ENCODE measurements at places on chromosomes 1 and 21.

- DNase-seq, result no peak
Measured at GRCh38 chr1:28313702-28314546, 14.9 kb upstream of the MED18 start.

DNA sequence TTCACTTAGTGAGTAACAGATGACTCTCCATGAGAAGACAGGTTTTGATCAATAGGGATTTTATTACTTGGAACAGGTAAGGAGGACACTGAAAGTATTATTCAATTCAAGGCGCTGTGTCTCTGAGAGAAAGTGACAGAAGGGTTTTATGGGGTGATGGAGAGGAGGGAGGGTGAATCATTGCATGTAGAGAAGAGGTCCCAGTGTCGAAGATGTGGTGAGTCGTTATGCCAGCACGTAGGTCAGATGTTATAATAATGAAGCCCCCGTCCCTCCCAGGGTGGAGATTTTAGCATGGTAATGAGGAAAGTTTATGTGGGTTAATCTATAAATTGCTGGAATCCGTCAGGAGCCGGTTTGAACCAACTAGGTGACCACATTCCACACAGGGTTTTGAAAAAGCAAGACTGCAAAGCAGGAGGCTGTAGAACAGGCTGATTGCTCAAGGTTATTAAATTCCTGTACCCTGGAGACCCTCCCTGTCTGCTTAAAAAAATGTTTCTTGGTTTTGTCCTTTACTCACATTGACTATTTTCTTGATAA, 586.4 kb upstream of the TMPRSS15 start:
- no peak for DNase-seq

GRCh38 chr21:29786496-29787360, 153.1 kb downstream of the GRIK1 start:
- DNase-seq, result no peak

DNA sequence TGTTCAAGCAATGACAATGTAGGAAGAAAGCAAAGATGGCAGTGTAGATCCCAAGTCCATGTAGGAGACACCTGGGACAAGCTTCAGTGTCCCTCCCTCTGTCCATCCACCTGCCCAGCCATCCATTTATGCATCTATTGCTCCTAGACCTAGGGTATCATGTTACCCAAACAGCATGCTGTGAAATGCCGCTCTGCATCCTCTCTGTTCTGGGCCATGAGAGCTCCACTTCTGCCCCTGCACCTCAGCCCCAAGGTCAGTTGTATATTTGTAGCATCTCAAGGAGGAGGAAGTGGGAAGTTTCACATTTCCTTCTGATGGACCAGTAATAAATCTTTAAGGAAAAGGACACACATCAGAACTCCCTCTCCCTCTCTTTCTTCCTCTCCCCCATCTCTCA, 27.9 kb upstream of the TSPEAR start:
- no peak for DNase-seq

DNA sequence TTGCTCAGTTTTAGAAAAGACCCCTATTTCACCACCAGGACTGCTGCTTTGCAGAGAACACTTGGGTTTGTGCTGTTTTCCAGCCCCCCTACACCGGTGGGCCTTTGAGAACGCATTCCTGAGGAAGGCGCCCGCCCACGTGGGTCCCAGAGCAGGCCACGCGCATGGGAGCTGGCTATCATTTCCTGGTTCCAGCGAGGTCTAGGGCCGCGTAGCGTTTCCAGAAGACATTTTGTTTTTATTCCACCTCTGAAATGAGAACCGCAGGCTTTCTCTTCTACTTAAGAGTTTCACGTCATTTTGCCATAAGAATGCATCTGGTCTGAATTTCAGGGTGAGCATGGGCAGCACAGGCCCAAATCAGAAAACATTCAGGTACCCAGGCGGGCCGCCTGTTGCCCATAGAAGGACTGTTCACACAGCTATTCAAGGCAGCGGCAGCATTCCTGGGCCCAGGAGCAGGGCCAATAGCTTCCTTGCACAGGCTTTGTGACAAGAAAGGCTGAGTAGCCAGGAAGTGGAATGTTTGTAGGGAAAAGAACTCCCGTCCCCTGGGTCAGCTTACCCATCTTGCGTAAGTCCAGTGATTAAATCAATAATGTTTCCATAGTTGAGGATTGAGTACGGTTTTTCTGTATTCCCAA, 1.4 kb upstream of the KLHL21 start:
- peak; percentile 39 for DNase-seq

- DNase-seq, result peak; percentile 80
Measured at GRCh38 chr1:145891587-145892485, 6.2 kb upstream of the ANKRD35 start.

GRCh38 chr1:92992054-92992453, 30.8 kb upstream of the DIPK1A start:
- DNase-seq, result no peak

GRCh38 chr1:87120779-87121178, 206.3 kb downstream of the HS2ST1 start:
- DNase-seq, result no peak

DNA sequence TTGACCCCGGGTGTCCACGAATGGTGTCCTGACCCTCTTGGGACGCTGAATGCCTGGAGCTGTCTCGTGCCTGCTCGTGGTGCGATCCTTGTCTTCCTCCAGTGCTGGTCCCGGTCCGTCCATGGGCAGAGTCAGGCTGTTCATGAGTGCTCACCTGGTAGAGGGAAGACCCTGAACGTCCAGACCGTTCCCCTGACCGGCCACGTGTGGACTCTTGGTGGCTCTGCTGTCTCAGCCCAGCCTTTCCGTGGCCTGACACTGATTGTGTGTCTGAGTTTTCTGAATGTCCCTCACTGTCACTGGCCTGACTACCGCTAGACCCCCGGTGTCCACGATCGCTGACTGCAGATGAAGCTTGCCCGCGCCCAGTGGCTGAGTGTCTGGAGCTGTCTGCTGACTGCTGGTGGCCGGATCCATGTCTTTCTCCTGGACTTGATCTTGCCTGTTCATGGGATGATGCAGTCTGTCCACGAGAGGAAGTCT, 11.7 kb downstream of the FLG start:
- no peak for DNase-seq

DNA sequence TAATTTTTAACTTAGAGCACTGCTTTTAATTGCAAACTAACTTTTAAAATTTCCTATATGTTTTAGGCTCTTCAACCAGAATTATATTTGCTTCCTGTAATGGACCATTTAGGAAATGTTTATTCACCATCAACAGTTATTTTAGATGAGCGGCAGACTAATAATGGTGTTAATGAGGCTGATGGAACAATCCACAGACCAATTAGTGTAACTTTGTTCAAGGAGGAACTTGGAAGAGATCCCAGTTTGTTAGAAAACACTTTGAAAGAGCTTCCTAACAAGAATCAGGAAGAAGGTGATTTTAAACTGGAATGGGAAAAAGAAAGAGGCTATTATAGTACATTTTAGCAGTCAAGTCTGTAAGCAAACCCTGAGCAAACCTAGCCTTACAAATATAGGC, 19.4 kb upstream of the GNG5 start:
- no peak for DNase-seq

GRCh38 chr21:28402616-28402989, 590.1 kb downstream of the LTN1 start:
- DNase-seq, result no peak

GRCh38 chr21:38036016-38036415, 119.8 kb upstream of the KCNJ6 start:
- DNase-seq, result no peak

- no peak for DNase-seq
Measured at GRCh38 chr1:45010855-45011811, at the start of gene HECTD3. TSS of gene HECTD3 (minus strand) at chr1:45011324. CDS start at chr1:45011257, 67 bp downstream.

- DNase-seq, result no peak
Measured at GRCh38 chr1:94237291-94238226, at the start of gene ARHGAP29. TSS of gene ARHGAP29 (minus strand) at chr1:94237584. CDS start at chr1:94231611, 5,973 bp downstream.

GRCh38 chr1:119045096-119045746, 57.1 kb upstream of the TBX15 start:
- no peak for DNase-seq

- DNase-seq, result no peak
Measured at GRCh38 chr1:50023292-50024159, at the start of gene AGBL4. TSS of gene AGBL4 (minus strand) at chr1:50023954.

DNA sequence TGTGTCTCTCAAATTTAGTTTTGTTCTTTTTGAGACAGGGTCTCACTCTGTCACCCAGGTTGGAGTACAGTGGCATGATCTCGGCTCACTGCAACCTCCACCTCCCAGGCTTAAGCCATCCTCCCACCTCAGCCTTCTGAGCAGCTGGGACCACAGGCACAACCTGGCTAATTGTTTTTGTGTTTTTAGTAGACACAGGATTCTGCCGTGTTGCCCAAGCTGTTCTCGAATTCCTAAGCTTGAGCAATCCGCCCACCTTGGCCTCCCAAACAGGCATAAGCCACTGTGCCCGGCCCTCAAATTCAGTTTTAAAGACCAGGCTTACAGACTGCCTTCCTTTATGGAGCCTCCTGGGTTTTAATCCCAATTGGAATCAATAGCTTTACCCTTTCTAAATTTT, 83.7 kb upstream of the SELENON start:
- DNase-seq, result no peak

GRCh38 chr1:201659572-201659971, 120.6 kb downstream of the NAV1 start:
- DNase-seq, result no peak

DNA sequence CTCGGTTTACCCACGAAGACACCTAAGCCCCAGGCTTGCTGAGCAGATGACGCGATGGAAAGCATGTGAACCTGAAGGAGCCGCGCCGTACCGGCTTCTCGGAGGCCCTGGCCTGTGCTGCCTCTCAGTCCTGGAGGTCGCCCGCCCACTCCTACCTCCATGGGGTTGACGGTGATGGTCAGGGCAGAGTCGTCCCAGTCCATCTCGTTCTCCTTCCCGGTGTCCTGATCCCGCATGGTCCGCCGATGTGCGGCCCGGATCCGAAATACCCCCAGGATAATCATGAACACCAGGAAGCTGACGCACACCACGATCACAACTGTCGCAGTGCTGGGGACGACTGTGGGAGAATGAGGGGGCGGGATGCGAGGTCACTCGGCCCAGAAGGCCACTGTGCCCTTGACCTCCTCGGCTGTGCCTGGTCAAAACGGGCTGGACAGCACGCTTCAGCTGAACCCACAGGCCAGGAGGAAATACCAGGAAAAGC, 79.6 kb downstream of the PIK3CD start:
- DNase-seq, result no peak

- peak; percentile 75 for DNase-seq
Measured at GRCh38 chr1:214551436-214552173, at the start of gene PTPN14. TSS of gene PTPN14 (minus strand) at chr1:214551602. CDS start at chr1:214464803, 86,799 bp downstream.

GRCh38 chr1:215131291-215131690, 48.8 kb downstream of the KCNK2 start:
- no peak for DNase-seq

DNA sequence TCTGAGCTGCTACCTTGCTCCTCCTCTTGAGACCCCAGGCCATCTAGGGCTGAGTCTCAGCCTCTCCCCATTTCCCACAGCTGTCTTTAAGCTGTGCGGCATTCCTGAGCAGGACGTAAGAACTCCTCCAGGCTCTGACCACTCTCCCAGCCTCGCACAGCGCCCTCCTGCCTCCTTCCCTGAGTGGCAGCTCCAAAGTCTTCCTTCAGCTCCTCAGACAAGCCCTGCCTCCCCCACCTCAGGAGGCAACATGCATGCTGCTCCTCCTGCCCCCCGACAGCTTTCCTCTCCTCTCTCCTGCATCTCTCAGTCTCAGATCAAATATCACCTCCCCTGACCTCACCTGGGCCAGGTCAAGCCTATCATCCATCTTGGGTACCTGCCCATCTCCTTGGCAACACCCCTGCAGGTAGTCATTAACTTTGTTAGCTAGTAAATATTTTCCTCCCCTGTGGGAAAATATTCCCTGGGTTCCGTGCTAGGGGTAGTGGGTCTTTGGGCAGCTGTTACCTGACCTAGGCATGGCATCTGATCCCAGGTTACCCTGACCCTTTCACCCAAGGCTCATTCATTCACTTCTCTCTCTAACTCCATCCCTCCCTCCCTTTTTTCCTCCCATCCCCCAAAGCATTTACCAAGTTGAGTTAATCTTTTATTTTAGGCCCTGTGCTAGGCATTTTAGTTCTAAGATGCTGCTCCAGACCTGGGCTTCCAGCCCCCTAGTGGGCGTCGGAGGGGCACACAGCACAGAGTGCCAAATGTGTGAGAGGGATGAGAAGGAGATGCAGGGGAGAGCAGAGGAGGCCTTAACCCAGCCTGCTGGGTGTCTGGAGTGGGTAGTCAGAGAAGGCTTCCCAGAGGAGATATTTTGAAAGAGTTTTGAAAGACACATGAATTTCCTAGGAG, 419.9 kb downstream of the PTPRU start:
- no peak for DNase-seq

- DNase-seq, result no peak
Measured at GRCh38 chr1:1041092-1041523, 21.2 kb downstream of the AGRN start.

GRCh38 chr1:29270929-29271521, 34.7 kb downstream of the PTPRU start:
- DNase-seq, result no peak

DNA sequence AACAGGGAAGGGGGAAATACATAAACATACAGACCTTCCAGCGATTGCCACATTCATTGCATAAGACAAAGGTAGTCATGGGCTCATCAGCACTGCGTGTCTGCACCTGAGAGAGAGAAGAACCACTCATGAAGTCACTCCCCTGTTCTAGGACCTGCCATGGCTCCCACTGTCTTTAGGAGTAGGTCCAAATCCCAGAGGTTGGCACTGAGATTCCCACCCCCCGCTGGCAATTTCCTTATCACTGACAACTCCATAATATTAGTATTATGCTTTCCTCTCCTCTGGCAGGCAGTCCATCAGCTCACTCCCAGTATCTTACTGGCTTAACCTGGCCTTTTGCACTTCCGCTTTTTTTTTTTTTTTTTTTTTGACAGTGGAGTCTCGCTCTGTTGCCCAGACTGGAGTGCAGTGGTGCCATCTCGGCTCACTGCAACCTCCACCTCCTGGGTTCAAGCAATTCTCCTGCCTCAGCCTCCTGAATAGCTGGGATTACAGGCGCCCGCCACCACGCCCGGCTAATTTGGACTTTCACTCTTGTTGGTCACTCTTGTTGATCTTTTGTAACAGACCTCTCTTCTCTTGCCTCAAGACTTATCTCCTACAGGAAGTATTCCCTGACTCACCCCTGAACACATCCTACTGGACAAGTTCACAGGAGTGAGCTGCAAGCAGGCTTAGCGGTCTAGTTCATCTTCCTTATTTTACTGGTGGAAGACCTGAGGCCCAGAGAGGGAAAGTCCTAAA, 14.8 kb upstream of the ZNF436 start:
- no peak for DNase-seq
